ENCODE measurements at places on chromosomes 4 and X.

GRCh38 chr4:36325499-36325898, 44.1 kb downstream of the DTHD1 start:
- no peak for DNase-seq

DNA sequence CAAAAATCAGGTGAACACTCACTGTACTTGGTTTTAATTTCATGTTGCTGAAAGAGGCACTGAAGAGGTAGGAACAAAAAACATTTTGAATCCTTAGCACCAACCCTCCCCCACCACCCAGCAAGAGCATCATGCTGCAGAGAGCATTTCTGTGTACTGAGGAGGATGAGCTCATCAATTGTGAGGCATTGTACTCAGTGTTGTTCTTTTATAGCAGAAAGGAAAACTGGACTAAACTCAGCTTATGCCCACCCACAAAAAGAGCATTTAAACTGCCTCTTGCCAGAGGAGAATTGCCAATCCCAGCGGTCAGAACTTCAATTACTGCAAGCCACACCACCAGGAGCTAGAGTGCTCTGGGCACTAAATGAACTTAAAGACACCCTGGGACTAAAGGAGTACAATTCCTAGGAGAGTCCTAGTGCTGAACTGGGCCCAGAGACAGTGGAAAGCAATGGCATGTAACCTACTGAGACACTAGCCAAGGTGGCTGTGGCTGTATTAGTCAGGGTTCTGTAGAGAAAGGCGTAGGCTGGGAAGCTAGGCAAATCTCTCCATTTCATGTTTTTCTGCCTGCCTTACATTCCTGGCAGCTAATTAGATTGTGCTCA, 280.7 kb upstream of the KLHL4 start:
- no peak for DNase-seq

DNA sequence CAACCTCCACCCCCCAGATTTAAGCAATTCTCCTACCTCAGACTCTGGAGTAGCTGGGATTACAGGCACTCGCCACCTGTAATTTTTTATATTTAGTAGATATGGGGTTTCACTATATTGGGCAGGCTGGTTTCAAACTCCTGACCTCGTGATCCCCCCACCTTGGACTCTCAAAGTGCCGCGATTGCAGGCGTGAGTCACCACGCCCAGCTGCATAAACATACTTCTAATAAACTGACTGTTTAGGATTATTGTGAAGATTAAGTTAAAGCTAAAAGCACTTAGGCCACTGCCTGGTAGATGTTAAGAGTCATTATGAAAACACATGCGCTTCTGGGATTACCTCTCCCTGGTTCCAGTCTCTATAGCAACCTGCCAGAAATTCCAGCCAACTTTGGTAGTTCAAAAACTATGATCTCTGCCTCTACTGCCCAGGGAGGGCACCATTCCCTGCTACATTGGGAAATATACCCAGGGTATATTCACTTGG, 30.2 kb upstream of the GRIA3 start:
- DNase-seq = no peak

DNA sequence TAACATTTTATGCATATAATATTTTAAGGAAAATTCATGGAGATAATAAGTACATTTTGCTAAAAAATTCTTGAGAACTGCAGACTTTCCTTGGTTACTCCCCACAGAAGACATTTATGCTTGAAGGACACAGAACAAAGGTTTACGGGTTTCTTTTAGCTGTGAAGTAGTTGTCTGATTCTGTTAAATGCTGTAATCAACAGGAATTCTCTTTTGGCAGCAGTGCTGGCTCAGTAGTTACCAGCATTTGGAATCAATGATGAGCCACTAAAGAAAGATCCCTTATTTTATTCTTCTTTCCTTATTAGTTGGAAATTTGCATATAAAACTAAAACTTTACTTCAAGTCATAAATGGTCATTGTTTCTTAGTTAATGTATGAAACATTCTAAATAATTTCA, 199.3 kb upstream of the FAT4 start:
- DNase-seq = no peak

GRCh38 chrX:68284281-68284904, 148.9 kb downstream of the OPHN1 start:
- DNase-seq = no peak

- no peak for DNase-seq
Observed at GRCh38 chrX:132209527-132209926, 9.7 kb downstream of the RAP2C start.

Data from T-helper 1 cell (primary cell).